Activated gamma-delta T cell treated with Interleukin-2 at 50 U/mL for 16 hours (primary cell): ENCODE measurements at places on chromosomes 5 and 9.

DNA sequence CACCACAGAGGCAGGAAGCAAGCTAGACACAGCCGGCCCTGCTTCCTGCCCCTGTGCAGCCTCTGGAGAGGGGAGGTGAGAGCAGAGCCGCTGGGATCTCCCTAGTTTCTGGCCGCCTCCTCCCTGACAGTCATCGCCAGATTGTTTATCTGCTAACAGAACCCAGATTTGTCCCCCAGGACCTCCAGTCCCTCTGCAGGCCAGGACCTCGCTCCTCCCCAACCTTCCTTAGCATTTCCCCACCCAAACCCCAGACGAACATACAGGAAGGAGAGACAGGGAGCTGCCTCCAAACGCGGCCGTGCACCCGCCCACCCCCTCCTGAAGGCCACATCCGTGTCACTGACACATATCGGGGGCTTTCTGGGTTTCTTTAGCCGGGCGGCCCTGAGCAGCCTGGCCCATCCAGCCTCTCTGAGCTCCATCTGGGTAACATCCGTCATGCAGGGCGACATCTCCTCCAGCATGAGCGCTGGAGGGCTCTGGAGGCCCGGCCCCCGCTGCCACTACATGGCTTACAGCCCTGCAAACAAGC lies 47.5 kb downstream of the DBH start:
- DNase-seq, result peak; percentile 53

DNA sequence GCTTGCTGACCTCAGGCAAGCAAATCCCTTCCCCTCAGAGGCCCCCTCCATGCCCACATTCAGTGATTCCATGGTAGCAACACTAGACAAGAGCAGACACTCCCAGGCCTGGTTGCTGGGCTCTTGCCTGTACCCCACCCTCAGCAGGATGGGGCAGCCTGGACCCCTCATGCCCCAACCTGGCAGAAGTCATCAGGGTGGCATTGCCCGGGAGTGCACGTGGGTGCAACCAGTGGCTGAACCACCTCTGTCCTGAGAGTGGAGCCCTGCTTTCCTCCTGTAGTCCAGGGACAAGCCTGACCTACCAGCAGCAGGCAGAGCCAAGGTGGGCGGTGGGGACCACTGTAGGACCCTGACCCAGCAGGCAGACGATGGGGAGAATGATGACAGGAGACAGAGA lies 65.8 kb upstream of the TBC1D2 start:
- no peak for DNase-seq

- DNase-seq, result no peak
Measured at GRCh38 chr5:151717416-151717815, 30.7 kb upstream of the SPARC start.

GRCh38 chr5:143126174-143127019 lies 277.1 kb downstream of the NR3C1 start:
- DNase-seq, result no peak

GRCh38 chr9:134944916-134945315 lies 27.2 kb upstream of the FCN1 start:
- DNase-seq, result no peak

GRCh38 chr5:154478224-154478565 lies at the start of gene HAND1:
Gene HAND1 (minus strand): TSS chr5:154478227. CDS start chr5:154478008, 219 bp downstream.
- DNase-seq, result no peak

DNA sequence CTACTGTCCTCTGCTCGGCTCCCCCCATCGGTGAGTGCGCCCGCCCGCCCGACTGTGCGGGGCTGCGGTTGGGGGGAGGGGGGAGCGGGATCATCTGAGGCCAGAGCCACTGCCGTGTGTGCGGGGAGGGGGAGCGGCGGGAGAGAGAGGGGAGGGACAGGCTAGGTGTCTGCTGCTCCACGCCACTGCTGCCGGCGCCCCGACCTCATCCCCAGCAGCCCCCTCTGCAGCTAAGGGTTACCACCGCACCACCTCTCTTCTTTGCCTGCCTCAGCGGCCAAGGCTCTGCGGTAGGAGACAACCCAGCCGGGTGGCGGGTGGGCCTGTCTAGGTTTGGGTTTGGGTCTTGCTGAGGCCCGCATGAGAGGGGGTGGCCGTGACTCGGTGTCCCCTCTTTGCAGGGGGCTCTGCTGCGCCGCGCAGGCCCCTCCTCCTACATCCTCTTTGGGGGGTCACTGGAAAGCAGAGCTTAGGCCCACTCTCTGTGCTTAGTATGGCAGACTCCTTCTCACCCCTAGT lies 670 bp upstream of the PURA start:
- DNase-seq, result peak; percentile 15

- DNase-seq, result no peak
Measured at GRCh38 chr5:173572431-173573125, 43.9 kb downstream of the BOD1 start.

- no peak for DNase-seq
Measured at GRCh38 chr5:94347130-94347529, 271.3 kb downstream of the KIAA0825 start.

GRCh38 chr9:127780126-127780885 lies 1.8 kb upstream of the SH2D3C start:
- no peak for DNase-seq

GRCh38 chr5:97553604-97554452 lies 370.8 kb upstream of the RIOK2 start:
- no peak for DNase-seq

DNA sequence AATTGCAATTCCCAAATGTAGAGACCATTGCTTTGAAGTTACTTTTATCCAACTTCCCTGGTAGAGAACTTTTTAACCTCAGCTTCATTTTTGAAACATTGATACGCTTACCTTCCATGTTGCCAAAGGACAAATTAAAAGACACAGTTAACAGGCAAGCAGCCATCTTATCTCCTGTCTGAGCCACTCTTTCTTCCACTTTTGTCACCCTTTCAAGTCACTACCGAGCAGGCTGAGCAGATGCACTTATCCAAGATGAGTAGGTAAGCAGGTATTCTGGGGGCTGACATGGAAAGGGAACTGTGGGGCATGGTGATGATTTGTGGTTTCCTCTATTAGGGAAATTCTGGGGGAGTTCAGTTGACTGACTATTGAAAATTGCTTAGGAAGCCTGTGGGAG lies 66.7 kb downstream of the DOCK2 start:
- DNase-seq, result no peak

GRCh38 chr9:75455444-75455921 lies 367.2 kb downstream of the OSTF1 start:
- no peak for DNase-seq

- DNase-seq, result no peak
Measured at GRCh38 chr9:98922721-98923435, 20.8 kb upstream of the COL15A1 start.
